Naive thymus-derived CD8-positive, alpha-beta T cell (primary cell): ENCODE measurements at places on chromosomes 4 and X. TPM values are rescaled to one million over a fixed set of nuclear protein-coding genes. Genes with fewer than 3 reads are reported as not detected.

The AKAP14 gene
- total RNA-seq, result not detected

GRCh38 chr4:147351083-147351787, 129.7 kb upstream of the EDNRA start:
- DNase-seq, result no peak

- DNase-seq, result peak; percentile 28
These were observed 102.6 kb upstream of the PRKX start for GRCh38 chrX:3815896-3816664.

- no peak for DNase-seq
These were observed 1114.7 kb upstream of the PABPC4L start for GRCh38 chr4:135316266-135316779.

- no peak for DNase-seq
These were observed 14.4 kb upstream of the ENAM start for GRCh38 chr4:70614184-70614555.
